ENCODE measurements at places on chromosomes 4 and X. TPM values are rescaled to one million over a fixed set of nuclear protein-coding genes. Genes with fewer than 3 reads are reported as not detected.
A peak's percentile ranks its signal among the peaks of the same experiment; 100 is the strongest.

The AFF2 gene
- total RNA-seq = 12.0 TPM

- DNase-seq = no peak
These were observed 1.1 kb downstream of the PHOX2B start for GRCh38 chr4:41747230-41748055.

DNA sequence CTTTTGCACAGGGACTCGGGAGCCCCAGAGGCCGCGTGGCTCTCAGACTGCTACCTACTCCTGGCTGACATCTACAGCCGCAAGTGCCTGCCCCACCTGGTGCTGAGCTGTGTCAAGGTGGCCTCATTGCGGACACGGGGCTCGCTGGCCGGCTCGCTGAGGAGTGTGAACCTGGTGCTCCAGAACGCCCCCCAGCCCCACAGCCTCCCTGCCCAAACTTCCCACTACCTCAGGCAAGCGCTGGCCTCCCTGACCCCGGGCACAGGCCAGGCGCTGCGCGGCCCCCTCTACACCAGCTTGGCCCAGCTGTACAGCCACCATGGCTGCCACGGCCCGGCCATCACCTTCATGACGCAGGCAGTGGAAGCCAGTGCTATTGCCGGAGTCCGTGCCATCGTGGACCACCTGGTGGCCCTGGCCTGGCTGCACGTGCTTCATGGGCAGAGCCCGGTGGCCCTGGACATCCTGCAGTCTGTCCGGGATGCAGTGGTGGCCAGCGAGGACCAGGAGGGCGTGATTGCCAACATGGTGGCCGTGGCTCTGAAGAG is 28.8 kb downstream of the SH3TC1 start:
- DNase-seq = no peak

GRCh38 chrX:5399403-5399802 is 829.3 kb downstream of the NLGN4X start:
- no peak for DNase-seq

- no peak for DNase-seq
These were observed 105.5 kb downstream of the PRRG1 start for GRCh38 chrX:37454537-37455285.

The TMPRSS11D gene
- total RNA-seq = not detected

DNA sequence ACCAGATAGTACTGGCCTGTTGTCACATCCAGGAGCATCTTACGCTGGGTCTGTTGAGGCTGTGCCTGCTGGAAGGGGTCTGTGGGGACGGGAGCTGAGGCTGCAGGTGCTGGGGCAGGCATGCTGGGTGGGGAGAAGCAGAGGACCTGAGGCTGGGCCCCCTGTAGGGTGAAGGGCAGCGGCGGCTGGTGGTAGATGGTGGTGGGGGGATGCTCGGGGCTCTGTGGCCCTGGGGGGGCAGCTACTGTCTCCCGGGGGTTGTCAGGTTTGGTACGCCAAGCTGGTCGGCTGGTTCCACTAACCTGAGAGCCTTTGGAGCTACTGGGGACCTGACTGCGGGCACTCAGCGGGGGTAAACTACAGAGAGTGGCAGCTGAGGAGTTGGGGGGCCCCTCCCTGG is 7.8 kb downstream of the C4orf54 start:
- DNase-seq = no peak

The MAGEA8 gene
- not detected for total RNA-seq

GRCh38 chr4:76758996-76759395 is 138.9 kb downstream of the SOWAHB start:
- DNase-seq = no peak

DNA sequence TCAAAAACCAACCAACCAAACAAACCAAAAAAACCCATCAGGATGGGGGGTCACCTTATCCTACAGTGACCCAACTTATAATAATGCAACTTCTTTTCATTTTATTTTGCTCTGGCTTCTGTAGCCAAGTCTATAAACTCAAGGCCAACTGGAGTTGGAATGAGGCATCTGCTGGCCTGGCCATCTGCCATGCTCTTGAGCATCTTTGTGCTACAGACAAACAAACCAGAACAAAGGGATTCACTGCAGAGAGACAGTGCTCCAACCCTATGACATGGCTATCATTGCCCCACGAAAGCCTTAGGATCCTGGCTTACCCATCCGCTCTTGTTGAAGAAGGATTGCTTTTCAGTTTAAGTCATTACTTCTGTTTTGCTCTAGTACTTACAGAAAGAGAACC is 49.2 kb upstream of the SCRG1 start:
- no peak for DNase-seq

DNA sequence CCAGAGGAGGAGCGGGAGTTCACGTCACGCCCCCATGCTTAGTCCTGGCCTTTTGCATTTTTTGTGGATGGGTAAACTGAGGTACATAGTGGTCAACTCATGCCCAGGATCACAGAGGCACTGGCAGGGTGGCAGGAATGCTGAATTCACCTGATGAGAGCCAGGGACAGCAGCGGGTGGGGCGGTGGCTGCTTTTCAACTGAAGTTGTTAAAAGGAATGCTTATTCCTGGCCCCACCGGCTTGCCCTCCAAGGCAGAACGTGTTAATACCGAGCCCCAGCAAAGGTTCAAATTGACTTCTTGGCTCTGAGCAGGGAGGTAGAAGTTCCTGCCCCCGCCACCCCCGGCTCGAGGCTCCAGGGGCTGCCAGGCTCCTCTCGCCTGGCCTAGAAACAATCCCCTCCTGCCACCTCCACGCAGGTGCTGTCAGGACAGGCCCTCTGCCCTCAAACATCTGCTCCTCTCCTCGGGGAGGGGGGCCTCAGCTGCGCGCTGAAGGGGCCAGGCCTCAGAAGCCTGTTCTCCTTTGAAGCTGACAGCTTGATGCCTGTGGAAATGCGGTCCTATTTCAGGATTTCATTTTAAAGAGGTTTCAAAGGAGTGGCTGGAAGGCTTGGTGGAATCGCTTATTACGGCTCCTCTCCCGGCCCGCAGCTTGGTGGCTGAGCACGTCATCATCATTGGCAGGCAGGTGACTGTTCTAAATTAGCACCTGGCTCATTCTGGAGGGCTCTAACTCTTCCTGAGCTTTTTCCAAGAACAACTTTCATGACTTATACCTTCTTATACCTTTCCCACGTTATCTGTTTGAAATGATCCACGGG is 93.0 kb downstream of the PHKA2 start:
- DNase-seq = no peak

- peak; percentile 75 for DNase-seq
These were observed 57.6 kb downstream of the PROM1 start for GRCh38 chr4:16026160-16026761.

- no peak for DNase-seq
These were observed 6.0 kb downstream of the SLC2A9 start for GRCh38 chr4:10015140-10015753.

- no peak for DNase-seq
These were observed 22.1 kb upstream of the RRAGB start for GRCh38 chrX:55695227-55696018.

- DNase-seq = no peak
These were observed 985.8 kb downstream of the TRAM1L1 start for GRCh38 chr4:116099596-116099995.

The POF1B gene
- 1.2 TPM for total RNA-seq

The TMEM35A gene
- total RNA-seq = not detected

DNA sequence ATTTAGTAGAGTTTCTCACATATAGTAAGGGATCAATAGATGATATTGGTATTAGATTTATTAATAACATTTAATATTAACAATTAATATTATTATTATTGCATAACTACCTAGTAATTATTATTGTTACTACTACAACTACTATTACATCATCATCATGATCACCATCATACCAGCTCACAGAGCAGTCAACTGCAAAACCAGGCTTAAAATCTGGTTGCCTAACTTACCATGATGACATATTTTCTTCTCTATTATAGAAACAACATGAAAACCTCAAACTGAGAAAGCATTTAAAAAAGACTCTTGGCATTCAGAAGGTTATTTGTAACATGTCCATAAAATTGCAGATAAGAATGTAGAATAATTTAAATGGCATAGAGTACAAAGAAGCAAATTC is 247.0 kb upstream of the TTC29 start:
- DNase-seq = no peak

The ATP1B4 gene
- not detected for total RNA-seq

DNA sequence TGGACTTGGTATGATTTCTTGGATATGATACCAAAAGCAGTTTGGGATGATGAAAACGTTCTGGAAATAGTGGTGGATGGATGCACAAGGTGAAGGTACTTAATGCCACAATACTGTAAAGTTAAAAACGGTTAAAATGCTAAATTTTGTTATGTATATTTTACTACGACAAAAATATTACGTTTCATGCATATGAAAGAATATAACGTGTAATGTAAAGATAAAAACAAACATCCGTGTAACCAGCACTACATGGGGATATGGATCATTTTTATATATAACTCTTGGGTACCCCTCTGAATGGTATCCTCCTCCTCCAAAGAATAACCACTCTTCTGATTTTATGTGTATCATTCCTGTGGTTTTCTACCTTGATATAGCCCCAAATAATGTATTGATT is 862 bp upstream of the CENPU start:
- DNase-seq = no peak

The ART3 gene
- not detected for total RNA-seq

DNA sequence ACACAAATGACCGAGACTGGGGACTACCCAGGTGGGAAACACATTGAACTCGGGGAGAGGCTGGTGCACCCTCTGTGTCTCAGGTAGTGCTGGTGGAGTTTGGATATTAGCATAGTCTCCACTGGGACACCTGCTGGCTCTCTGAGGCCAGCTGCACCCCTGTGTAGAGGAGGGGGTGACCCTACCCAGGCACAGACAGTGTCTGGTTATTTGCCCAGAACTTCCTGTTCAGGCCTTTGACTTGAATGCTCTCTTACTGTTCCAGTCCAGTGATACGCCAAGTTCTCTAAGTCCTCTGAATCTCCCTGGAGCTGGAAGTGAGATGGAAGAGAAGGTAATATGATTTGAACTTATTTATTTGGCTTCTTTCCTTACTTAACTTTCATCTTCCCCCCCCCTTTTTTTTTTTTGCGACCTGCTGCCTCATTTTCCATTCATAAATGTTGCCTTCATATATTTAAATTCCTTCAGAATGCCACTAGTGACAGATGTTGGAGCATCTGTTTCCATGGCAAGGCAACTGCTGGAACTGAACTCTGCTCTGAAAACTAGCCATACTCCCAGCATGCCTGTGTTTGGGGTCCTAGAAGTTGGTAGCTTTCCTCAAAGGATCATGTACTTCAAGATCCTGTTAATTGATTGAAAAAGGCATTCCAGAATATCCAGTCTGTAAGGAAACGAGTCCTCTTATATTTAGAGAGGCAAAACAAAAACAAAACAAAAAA is 76.7 kb downstream of the AASDH start:
- no peak for DNase-seq

DNA sequence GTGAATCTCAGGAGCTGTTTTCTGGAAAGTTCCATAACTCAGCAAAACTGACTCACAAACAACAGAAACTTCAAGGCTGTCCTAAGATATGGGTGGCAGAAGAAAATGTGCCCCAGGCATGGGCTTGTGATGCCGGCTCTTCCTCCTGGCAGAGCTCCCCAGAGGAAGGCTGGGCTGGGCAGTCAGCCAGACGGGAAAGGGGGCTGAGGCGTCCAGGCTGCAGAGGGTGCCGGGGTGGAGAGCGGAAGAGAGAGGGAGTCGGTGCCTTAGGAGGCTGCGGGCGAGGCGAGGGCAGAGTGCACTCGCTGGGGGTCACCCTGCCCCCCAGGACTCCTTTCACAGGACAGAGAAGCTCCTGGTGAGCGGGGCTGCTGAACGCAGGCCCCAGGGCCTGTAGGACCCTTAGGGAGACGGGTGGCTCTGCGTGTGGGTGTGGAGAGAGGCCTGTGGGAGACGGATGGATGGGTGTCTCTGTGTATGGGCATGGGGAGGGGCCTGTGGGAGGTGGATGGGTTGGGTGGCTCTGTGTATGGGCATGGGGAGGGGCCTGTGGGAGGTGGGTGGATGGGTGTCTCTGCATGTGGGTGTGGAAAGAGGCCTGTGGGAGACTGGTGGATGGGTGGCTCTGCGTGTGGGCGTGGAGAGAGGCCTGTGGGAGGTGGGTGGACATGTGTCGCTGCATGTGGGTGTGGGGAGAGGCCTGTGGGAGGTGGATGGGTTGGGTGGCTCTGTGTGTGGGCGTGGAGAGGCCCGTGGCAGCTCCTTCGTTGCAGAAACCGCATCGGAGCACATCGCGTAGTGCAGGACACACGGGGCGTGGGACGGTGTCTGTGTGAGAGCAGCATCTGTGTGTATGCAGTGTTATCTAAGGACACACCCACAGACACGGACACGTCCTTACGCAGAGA is 15.9 kb downstream of the PCGF3 start:
- no peak for DNase-seq

The XKRX gene
- 5.4 TPM for total RNA-seq

DNA sequence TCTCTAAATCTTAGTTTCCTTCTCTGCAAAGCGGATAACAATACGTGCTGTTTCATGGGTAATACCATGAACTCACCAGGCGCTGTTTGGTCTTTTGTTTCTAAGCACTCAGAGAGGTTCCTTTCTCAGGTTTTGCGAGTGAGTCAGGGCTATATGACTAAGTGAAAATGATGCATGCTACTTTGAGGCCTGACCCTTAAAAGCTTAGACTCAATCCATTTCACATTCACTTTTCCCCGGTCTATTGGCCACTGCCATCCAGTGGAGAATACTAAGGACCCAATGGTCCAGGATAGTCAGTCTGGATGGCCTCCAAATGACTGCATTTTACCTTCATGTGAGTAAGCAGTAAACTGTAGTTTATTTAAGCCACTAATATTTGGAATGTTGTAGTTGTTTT is 400.8 kb upstream of the SLIT2 start:
- DNase-seq = no peak

- DNase-seq = no peak
These were observed 102.7 kb downstream of the TRAM1L1 start for GRCh38 chr4:116982656-116983055.

- no peak for DNase-seq
These were observed 141.4 kb downstream of the KLHL8 start for GRCh38 chr4:87078987-87079486.

DNA sequence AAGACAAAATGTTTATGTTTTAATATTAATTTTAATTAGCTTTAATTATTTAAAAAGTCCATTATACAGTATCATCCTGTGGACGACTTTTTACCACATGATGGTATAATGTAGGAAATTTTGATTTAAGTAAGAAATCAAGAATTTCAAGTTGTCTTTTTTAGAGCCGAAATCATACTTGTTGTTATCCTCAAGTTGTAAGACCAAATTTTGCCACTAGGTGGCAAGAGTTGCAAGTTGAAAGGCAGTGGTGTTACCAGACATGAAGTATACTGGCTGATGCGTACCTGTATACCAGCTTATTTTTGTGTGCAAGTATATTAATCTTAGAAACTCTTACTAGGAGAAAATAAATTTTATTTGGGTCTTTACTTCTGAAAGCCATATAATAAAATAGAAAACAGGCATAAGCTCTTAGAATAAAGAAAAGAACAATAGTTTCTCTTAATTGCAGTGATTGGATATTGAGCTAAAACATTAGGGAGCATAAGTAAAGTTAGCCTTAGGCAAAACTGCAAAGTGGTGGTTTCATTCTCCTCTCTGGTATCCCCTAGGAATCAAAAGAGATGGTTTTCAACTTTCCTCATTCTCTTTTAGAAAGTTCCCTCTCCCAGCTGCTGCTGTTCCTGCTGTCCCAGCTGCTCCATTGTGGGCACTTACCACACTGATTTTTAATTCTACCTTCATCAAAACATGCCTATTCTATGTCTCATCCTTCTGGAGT is 118.0 kb upstream of the WDFY3 start:
- peak; percentile 74 for DNase-seq

The CNGA1 gene
- total RNA-seq = not detected
